Endodermal cell (in vitro differentiated cells): ENCODE measurements at places on chromosomes 1 and 21. TPM values are rescaled to one million over a fixed set of nuclear protein-coding genes. Genes with fewer than 3 reads are reported as not detected.

DNA sequence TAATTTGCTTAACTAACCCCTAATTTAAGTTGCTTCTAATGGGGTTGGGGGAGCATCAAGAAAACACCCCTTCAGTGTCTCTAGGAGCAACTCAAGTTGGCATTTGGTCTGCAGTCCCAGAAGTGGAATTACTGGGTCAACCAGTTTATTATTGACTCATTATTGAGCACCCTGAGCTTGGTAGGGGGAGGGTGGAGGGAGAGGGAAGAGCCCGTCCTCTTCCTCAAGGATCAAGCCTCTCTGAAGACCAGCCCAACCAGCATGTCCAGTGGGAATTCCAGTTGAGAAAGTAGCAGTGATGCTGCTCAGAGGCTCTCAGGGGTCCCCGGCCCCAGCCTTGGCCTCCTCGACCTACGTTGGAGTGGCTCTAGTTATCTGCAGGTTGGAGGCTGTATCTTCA is 2.1 kb upstream of the PLA2G2F start:
- DNase-seq, result peak; percentile 10
- H3K27me3 ChIP-seq, result no peaks in the 10 kb centered on the region
- no peaks in the 10 kb centered on the region for H3K4me1 ChIP-seq
- no peaks in the 10 kb centered on the region for H3K36me3 ChIP-seq
- no peak overlapping the region for H3K4me3 ChIP-seq

Gene KRTAP19-3
- not detected in 2 replicates for total RNA-seq

DNA sequence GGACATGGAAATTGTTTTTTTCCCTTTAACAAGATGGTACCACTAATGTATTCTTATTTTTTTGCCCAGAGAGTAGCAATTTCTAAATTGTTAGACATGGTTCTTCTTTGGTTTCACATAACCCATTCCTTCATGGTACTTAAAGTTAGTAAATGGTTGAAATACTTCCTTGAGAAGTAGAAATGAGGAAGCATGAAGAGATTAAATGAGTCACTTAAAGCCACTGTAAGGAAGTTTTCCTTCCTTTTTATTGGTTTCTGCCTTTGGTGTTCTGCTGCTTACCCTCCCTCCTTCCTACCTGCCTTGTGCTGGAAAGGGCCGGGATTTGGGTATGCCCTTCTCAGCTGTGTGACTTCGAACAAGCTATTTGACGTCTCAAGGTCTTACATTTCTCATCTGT is 101.0 kb downstream of the KIF26B start:
- H3K4me3 ChIP-seq, result peak overlapping the region; percentile 2
- peaks cover 11% of the 10 kb centered on the region for H3K36me3 ChIP-seq
- no peaks in the 10 kb centered on the region for H3K27me3 ChIP-seq
- H3K27ac ChIP-seq, result no peak overlapping the region
- H3K4me1 ChIP-seq, result peaks cover 24% of the 10 kb centered on the region

DNA sequence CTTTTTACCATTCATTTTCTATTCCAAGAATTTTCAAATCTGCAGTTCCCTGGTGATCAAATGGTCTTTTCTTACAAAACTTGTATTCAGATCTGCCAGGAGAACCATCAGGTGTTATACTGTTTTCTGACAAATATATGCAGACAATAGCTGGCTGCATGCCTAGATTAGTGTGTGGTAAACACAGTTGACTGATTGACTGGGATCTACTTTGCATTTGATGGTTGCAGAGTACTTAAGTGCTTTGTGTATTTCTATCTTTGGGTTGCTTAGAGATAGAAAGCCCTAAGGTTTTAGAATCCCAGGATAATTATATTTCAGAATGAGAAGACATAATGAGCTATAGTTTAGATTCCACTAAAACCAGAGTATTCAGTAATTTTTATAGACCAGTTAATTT is 102.0 kb upstream of the CHODL start:
- DNase-seq, result no peak
- no peak overlapping the region for H3K4me3 ChIP-seq
- H3K27me3 ChIP-seq, result no peaks in the 10 kb centered on the region
- no peak overlapping the region for H3K27ac ChIP-seq
- no peaks in the 10 kb centered on the region for H3K4me1 ChIP-seq

Gene TMEM50B
- 35.8 to 40.4 TPM (median 37.6 TPM) in 3 replicates for total RNA-seq

GRCh38 chr1:231626535-231626950 is at the start of gene DISC1:
TSS of gene DISC1 (plus strand) at chr1:231626790. CDS start at chr1:231626868, 78 bp downstream.
- H3K36me3 ChIP-seq, result no peaks in the 10 kb centered on the region
- H3K4me1 ChIP-seq, result peaks cover 5% of the 10 kb centered on the region
- H3K27me3 ChIP-seq, result peaks cover 20% of the 10 kb centered on the region
- H3K27ac ChIP-seq, result no peak within 1 kb of the TSS
- peak; percentile 96 for DNase-seq

GRCh38 chr1:23695667-23696066 is 4.1 kb downstream of the RPL11 start:
- H3K27ac ChIP-seq, result no peak overlapping the region
- H3K36me3 ChIP-seq, result peaks cover 84% of the 10 kb centered on the region
- peaks cover 4% of the 10 kb centered on the region for H3K4me1 ChIP-seq
- DNase-seq, result no peak

GRCh38 chr1:21568006-21568746 is 59.0 kb downstream of the ALPL start:
- H3K27ac ChIP-seq, result no peak overlapping the region
- no peaks in the 10 kb centered on the region for H3K4me1 ChIP-seq
- no peaks in the 10 kb centered on the region for H3K36me3 ChIP-seq
- H3K4me3 ChIP-seq, result no peak overlapping the region

GRCh38 chr21:36744560-36745231 is 45.8 kb downstream of the SIM2 start:
- H3K4me1 ChIP-seq, result peaks cover 4% of the 10 kb centered on the region
- H3K4me3 ChIP-seq, result no peak overlapping the region
- no peak overlapping the region for H3K27ac ChIP-seq
- no peak for DNase-seq
- H3K27me3 ChIP-seq, result peaks cover 34% of the 10 kb centered on the region

- no peaks in the 10 kb centered on the region for H3K4me1 ChIP-seq
- H3K27me3 ChIP-seq, result no peaks in the 10 kb centered on the region
- no peak for DNase-seq
- no peaks in the 10 kb centered on the region for H3K36me3 ChIP-seq
- no peak overlapping the region for H3K27ac ChIP-seq
- H3K4me3 ChIP-seq, result no peak overlapping the region
These were observed 17.5 kb downstream of the SCP2 start for GRCh38 chr1:52944566-52944965.

GRCh38 chr1:57218487-57219079 is 205.3 kb downstream of the DAB1 start:
- no peaks in the 10 kb centered on the region for H3K36me3 ChIP-seq
- H3K27ac ChIP-seq, result no peak overlapping the region
- no peaks in the 10 kb centered on the region for H3K27me3 ChIP-seq
- no peaks in the 10 kb centered on the region for H3K4me1 ChIP-seq
- DNase-seq, result peak; percentile 57
- H3K4me3 ChIP-seq, result no peak overlapping the region

DNA sequence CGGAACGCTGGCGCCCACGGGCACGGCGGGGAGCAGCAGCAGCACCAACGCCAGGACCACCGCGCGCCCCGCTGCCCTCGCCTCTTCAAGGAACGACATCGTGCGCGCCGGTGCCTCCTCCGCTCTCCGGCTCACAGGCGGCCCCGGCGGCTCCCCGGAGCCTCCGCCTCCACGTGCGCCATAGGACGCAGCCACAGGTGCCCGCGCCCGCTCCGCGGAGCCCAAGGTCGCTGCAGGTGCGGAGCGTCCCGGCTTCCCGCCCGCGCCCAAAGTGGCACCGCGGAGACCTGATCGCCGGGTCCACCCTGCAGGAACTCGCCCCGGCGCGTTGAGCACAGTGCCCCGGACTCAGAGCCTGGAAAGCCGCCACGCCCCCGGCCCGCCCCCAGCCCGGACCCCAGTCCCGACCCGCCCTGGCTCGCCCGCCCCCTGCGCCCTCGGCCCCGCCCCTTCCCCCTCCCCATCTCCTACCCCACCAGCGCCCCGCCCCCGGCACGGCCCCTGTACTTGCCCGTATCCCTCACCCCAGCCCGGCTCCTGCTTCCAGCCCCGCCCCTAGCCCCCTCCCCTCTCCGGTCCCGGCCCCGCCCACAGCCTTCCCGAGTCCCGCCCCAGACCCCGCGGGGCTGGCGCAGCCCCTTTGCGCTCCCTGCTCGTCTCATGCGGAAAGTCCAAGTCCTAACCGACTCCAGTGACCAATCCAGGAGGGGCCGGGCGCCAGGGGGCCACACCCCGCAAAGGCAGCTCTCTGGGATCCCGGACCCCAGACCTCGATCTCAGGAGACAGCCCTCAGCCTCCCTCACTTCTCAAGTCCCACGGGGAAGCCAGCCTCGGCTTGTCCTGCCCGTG is at the start of gene MEGF6:
Gene MEGF6 (minus strand): TSS at position 339 of the 850 bp plus-strand sequence. CDS start 240 bp downstream, at position 99.
- H3K4me1 ChIP-seq, result peaks cover 31% of the 10 kb centered on the region
- peak within 1 kb of the TSS; percentile 22 for H3K27ac ChIP-seq
- peak within 1 kb of the TSS; percentile 83 for H3K4me3 ChIP-seq
- no peaks in the 10 kb centered on the region for H3K36me3 ChIP-seq
- DNase-seq, result peak; percentile 100

Gene CFAP126
- 0.86 and 1.2 TPM in 2 replicates for total RNA-seq

Gene IL20
- total RNA-seq, result not detected in 2 replicates

DNA sequence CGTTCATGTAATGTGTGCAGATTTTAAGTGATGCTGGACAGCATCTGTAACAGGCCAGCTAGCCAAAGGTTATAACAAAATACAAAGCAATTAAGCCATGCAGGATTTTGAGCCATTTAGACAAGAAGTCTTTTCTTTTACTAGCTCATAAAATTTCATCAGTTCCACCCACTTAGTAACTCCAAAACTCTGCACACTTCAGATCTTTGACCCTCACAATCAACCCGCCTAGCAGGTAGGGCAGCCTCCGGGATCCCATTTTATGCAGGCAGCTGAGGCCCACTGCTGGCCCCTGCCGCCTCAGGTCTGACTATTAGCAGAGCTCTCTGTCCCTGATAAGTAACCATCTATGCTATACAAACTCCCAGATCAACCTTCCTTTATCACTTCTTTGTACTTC is 9.2 kb downstream of the LBR start:
- DNase-seq, result no peak
- peaks cover 4% of the 10 kb centered on the region for H3K4me1 ChIP-seq
- no peak overlapping the region for H3K4me3 ChIP-seq

Gene RORC
- not detected in 3 replicates for total RNA-seq

Gene C1orf210
- 9.7 and 10.4 TPM in 2 replicates for total RNA-seq

Gene KIAA0040
- total RNA-seq, result 5.0 to 17.0 TPM (median 12.9 TPM) in 3 replicates

Gene LEFTY2
- total RNA-seq, result 272 to 1,415 TPM (median 307 TPM) in 3 replicates

Gene CD1B
- total RNA-seq, result not detected in 2 replicates

Gene LCE1E
- total RNA-seq, result not detected in 2 replicates
